Fibroblast of the aortic adventitia (primary cell): ENCODE measurements at places on chromosomes 12 and 14.
A peak's percentile ranks its signal among the peaks of the same experiment; 100 is the strongest.

GRCh38 chr12:131599190-131600159 is 111.4 kb upstream of the SFSWAP start:
- DNase-seq = no peak

- peak; percentile 80 for DNase-seq
These were observed 1.2 kb downstream of the FLRT2 start for GRCh38 chr14:85531141-85531586.

- no peak for DNase-seq
These were observed 17.9 kb upstream of the SH2B3 start for GRCh38 chr12:111387747-111388323.

- DNase-seq = no peak
These were observed 88.4 kb upstream of the TMEM132C start for GRCh38 chr12:128178565-128178964.

GRCh38 chr12:26713885-26714383 is 119.1 kb downstream of the ITPR2 start:
- DNase-seq = no peak
